Activated CD4-positive, alpha-beta memory T cell treated with anti-CD3 and anti-CD28 coated beads, Interleukin-2, amount 10 ng/mL, durations not matched to agents 7 days and 5 days (primary cell): ENCODE measurements at places on chromosomes 7 and 10. TPM values are rescaled to one million over a fixed set of nuclear protein-coding genes. Genes with fewer than 3 reads are reported as not detected.
A peak's percentile ranks its signal among the peaks of the same experiment; 100 is the strongest.

GRCh38 chr7:35831208-35831607 lies 30.4 kb downstream of the SEPTIN7 start:
- no peak for DNase-seq

- DNase-seq: no peak
Measured at GRCh38 chr7:1698201-1698600, 28.1 kb downstream of the ELFN1 start.

Gene NPSR1
- total RNA-seq: not detected

DNA sequence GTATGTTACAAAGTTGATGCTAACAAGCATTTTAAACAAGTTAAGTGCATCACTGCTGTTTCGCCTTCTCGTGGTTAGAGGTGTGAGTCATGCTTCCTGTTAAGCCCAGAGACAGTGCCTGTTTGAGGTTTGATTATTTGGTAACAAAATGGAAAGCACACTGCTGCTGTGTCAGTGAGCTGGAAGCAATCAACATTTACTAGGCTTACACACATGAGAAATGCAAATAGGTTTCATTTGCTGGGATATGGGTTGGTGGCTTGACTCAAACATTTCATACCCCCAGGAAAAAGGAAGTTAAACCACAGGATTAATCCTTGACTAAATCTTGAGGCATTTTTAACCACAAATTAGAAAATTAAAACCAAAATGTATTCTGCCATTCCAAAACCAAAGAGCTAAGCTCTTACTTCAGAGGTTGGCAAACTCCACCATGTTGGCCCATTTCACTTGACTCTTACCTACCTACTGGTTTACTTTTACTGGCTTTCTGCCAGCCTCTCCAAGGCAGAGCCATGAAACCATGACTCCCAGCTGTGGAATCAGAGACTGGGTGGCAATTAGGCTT lies 139.2 kb downstream of the ETV1 start:
- peak; percentile 71 for DNase-seq

DNA sequence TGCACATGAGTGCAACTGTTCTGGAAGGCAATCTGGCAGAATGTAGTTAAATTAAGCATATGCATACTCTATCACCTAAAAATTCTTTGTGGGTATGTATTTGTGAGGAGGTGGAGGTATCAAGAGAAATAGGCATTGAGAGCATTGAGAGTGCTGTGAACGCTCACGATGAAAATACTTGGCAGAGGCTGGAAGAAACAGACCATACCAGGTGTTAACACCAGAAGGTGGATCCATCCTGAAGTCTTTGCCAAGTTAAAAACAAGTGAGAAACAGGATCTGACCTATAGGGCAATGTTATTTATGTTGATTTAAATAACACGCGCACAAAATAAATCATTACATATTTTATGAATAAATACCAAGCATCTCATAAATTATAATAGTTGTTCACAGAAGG lies 311.6 kb downstream of the PCLO start:
- no peak for DNase-seq

GRCh38 chr7:129159539-129159938 lies 15.0 kb downstream of the TSPAN33 start:
- no peak for DNase-seq

DNA sequence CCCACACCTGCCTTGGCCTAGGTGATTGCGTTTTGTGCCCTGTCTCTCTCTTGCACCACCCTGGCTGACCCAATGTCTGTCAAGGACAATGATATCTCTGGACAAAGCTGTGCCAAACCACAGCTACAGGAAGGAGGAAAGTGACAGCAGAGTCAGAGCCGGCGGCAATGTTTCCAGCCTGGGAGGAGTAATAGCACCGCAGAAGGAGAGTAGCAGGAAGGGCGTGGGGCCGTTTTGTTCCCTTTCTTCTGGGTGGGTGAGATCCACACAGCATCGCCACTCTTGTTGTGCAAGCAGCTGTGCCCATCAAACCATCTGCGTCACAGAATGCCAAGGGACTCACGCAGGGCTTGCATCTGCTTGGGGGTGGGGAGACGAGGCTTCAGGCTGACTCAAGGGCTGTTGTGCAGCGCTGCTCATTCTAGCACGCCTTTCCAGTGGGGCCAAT lies 341.6 kb upstream of the AUTS2 start:
- DNase-seq: no peak

- DNase-seq: no peak
Measured at GRCh38 chr7:44625526-44626471, 19.4 kb downstream of the OGDH start.

- DNase-seq: no peak
Measured at GRCh38 chr10:2929480-2930258, 137.7 kb upstream of the PFKP start.

DNA sequence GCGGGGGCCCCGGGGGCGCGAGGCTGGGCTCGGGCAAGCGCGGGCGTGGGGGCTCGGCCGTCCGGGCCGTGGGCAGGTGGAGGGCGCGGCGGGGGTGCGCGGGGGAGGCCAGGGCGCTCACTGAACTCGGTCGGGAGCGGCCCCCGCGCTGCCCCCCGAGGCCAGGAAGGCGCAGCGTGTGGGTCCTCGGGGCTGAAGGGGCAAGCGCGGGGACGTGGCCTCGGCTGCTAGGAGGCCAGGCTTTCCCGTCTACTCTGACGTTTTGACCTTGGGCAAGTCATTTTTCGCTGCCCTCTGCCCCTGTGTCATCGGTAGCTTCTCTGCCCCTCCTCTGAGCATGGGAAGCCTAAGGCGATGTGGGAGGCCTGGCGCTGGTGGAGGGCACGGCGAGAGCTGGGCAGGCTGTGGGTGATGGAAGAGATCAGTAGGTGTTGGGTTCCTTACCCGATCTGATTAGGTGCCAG lies 441 bp downstream of the FBH1 start:
- DNase-seq: peak; percentile 41

Gene MKI67
- 272 TPM for total RNA-seq

GRCh38 chr10:5047912-5048628 lies 44.4 kb upstream of the AKR1C2 start:
- DNase-seq: no peak
